ENCODE measurements at places on chromosomes 2 and 18.

DNA sequence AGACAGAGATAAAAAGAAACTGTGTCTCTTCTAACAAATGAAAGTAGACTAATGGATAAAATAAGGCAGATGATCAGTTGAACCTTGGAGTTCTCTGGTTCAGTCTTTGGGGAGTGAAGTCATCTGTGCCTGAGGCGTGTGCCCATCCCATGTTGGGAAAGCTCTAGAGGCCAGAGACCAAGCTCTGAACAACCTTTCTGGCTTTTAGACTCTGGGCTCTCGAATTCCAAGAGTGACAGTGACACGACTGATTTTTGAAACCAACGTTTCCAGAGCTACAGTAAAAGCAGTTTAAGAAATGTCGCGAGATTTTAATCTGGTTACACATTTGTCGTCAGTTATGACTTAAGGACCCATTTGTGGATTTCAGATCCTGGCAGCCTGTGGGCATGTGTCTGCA is 83.7 kb upstream of the APCDD1 start:
- no peak for DNase-seq

- no peak for DNase-seq
Observed at GRCh38 chr2:218074031-218074430, 5.0 kb downstream of the RUFY4 start.

GRCh38 chr2:11200651-11201050 is 45.4 kb downstream of the SLC66A3 start:
- no peak for DNase-seq

GRCh38 chr18:22342625-22343024 is 75.1 kb downstream of the CTAGE1 start:
- DNase-seq: no peak

- no peak for DNase-seq
Observed at GRCh38 chr2:41941831-41942230, 106.0 kb upstream of the PKDCC start.

GRCh38 chr18:3440341-3440740 is 9.6 kb upstream of the TGIF1 start:
- DNase-seq: no peak

GRCh38 chr2:29117636-29118303 is 2.6 kb downstream of the CLIP4 start:
- no peak for DNase-seq

DNA sequence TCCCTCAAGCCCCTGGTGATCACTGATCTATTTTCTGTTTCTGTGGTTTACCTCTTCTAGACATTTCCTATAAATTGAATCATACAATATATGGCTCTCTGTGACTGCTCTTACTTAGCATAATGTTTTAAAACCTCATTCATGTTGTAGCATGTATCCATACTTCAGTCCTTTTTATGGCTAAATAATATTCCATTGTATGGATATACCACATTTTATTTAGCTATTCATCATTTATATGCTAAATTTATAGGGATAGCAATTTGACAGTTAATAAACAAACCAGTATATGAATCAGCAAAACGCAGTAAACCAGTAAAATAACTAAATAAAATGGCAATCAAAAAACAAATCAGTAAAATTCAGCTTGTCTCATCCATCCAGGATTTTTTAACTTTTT is 286.1 kb upstream of the HNRNPA3 start:
- no peak for DNase-seq

- DNase-seq: no peak
Observed at GRCh38 chr2:195595825-195596224, 61.2 kb upstream of the SLC39A10 start.

- no peak for DNase-seq
Observed at GRCh38 chr2:29946505-29946904, 25.1 kb upstream of the ALK start.

- no peak for DNase-seq
Observed at GRCh38 chr2:176650104-176650837, 381.0 kb downstream of the MTX2 start.

- peak; percentile 45 for DNase-seq
Observed at GRCh38 chr2:205776139-205776538, 93.8 kb downstream of the NRP2 start.

GRCh38 chr2:151277067-151277466 is 12.4 kb downstream of the NMI start:
- no peak for DNase-seq

DNA sequence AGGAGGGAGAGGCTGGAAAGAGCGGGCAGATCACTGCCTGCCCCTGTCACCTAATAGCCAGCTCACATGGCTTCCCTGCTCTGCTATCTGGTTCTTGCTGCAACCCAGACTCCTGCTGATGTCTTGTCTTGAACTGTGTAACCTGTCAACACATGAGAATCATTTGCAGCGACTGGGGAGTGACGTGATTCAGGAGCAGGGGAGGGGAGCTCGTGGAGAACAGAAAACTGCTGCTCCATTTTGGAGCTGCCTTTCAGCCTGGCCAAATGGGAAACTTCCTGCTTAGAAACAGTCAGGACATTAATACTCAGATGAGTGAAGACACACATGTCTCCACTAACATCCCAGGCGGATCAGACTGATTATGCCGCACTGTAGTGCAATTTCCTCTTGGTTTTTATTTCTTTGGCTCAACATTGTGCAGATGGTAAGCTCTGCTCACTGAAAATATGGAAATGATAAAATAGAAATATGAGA is 38.1 kb downstream of the RPL37A start:
- DNase-seq: no peak

- no peak for DNase-seq
Observed at GRCh38 chr2:192000196-192000980, 153.5 kb upstream of the CAVIN2 start.

DNA sequence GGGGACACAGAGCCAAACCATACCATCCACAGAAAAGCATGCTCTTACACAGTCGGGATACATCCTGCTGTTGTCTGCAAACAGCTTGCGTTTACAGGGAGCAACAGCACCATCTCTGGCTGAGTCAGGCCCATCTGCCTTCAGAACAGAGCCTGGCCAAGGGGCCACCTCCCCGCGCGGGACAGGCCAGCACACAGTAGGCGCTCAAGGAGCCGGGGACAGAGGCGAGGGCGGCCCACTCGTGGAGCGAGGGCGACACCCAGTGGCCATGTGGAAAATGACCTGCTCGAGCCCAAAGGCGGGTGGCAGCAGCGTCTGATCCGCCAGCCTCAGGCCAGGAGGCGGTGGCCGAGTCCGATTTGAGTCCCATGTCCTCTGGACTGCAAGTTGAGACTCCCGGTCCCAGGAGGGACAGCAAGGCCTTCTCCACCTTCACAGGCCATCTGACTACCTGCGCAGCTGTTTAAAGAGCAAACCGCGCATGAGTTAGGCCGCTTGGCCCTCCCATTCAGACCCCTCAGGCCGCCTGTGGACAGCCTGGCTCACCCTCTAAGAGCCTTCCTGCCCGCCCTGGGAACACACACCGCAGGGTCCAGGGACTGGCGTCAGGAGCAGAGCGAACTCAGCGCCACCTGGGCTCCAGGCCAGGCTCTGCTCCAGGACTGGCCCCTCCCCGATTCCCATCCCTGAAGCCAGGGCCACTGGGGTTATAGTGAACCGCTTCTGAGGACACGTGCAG is 38.3 kb downstream of the TTC32 start:
- no peak for DNase-seq

DNA sequence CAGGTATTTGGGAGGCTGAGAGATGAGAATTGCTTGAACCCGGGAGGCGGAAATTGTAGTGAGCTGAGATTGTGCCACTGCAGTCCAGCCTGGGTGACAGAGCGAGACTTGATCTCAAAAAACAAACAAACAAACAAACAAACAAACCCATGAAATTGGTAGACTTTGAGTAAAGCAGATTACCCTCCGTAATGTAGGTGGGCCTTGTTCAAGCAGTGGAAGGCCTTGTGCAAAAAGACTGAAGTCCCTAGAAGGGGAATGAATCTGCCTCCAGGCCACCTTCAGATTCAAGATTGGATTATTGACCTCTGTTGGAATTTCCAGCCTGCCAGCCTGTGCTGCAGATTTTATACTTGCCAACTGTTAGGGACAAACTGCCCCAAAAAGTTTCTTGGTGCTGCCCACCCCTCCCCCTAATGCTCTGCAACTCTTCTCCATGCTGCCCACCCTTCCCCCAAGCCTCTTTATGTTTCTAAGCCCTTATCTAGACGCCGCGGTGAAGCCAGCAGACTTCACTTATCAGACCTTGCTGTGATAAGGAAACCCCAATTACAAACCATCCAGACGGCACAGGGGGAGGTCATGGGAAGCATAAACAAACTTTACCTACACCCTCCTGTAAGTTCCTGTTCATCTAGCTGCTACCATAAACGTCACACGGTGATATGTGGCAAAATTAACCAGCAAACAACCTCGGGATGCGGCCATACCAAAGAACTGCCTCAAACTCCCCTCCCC is 17.0 kb downstream of the CYP27A1 start:
- DNase-seq: no peak

- DNase-seq: no peak
Observed at GRCh38 chr2:200373973-200374416, 67.5 kb downstream of the SPATS2L start.

DNA sequence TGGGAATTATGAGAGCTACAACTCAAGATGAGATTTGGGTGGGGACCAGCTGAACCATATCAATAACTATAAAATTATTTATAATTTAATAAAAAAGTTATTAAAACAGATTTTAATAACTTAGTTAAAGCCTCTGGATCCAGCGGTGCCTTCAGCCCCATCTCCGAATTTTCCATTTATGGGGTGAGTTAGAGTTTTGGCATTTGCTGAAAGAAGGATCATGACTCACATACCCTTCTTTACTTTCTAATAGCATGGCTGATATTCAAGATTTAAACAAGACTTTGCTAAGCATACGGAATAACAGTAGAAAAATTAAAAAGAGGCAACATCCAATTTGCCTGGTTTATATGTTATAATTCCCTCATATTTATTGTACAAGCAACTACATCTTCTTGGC is 94.5 kb downstream of the RDH14 start:
- no peak for DNase-seq

DNA sequence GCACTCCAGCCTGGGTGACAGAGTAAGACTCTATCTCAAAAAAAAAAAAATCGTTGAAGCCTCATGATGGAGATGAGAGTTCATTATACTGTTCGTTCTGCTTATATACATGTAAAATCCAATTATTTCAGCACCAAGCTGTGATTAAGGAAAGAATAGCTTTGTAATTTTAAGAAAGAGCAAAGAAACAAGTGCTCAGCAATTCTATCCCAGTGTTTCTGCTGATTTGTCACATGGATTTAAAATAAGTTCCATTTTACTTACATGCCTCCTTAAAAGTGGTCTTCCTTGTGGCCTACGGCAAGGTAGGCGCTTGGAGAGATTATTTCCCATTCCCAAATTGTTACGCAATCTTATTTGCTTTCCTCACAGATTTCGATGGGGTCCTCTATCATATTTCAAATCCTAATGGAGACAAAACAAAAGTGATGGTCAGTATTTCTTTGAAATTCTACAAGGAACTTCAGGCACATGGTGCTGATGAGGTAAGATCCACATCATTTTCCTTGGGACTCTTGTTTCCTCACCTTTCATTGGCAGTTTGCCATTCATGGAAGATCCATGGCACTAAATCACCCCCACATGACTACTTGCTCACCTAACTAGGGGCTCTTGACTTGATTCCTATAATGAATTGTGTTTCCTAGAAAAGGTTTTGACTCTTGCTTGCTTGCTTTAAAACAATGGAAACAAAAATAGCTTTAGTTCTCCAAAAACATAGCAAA is 11.5 kb downstream of the ARPC2 start:
- no peak for DNase-seq

DNA sequence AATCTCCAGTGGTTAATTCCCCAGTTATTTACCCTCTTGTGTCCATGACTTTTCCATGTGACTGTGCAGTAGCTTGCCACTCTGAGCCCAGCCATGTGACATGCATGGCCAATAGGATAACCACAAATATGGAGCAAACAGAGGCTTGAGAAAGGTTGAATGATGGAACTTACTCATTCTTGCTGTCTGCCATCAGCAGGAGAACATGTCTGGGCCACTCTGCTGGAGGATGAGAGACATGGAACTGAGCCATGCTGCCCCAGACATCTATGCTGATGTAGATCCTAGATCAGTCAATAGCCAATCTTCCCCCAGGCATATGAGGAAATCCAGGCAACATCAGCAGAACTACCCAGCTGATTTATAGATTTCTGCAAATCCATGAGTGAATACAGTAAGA is 992.3 kb upstream of the FANCL start:
- no peak for DNase-seq

DNA sequence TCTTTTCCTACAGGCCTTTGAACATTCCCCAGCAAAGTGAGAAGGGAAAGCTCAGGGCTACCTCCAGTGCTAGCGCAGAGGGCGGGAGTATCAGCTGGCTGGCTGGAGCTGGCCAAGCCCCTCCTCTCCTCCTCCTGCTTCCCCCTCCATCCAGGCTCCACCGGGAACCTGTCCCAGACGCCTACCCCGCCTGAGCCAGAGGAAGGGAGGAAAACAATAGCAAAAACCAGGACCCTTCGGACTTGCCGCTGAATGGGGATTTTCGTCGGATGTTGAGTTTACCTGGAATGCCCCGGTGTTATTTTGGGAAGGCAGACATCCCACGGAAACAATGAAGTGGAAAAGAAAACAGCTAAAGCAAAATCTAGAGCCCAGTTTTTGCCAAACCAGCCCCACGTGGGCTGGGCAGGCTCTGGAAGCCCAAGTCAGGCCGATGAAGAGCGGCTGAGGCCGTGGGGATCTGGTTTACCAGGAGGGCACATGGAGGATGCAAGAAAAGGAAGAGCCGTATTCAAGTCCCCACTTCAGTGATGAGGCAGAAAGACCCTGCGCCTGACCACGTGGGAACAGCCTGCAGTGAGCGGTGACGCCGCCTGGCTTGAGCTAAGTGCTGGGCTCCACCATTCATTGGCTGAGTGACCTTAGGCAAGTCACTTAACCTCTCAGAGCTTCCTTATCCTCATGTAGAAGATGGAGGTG is 100.4 kb upstream of the LCLAT1 start:
- DNase-seq: no peak

- DNase-seq: no peak
Observed at GRCh38 chr18:28398471-28398870, 221.5 kb upstream of the CDH2 start.

DNA sequence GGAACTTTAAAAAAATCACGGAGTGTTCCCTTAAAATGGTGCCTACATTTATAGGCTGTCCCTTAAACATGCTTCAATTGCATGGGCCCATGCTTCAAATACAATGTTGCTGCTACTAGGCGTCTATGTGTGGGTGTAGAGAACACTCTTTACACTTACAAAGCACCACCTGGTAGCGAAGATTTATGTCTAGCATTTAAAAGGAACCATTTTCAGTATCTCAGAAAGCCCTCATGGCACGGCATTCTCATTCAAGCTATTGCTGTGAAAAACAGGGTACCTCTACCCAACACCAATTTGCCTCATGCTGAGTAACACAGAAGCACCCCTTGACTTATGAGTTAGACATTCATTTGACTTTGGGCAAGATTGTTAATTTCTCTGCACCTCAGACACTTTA is 112.9 kb upstream of the CNTNAP5 start:
- no peak for DNase-seq

- DNase-seq: no peak
Observed at GRCh38 chr2:144517866-144518747, 1.8 kb downstream of the ZEB2 start.

Data from Jurkat, Clone E6-1 (cell line).